ENCODE measurements at places on chromosomes 11 and 22.

DNA sequence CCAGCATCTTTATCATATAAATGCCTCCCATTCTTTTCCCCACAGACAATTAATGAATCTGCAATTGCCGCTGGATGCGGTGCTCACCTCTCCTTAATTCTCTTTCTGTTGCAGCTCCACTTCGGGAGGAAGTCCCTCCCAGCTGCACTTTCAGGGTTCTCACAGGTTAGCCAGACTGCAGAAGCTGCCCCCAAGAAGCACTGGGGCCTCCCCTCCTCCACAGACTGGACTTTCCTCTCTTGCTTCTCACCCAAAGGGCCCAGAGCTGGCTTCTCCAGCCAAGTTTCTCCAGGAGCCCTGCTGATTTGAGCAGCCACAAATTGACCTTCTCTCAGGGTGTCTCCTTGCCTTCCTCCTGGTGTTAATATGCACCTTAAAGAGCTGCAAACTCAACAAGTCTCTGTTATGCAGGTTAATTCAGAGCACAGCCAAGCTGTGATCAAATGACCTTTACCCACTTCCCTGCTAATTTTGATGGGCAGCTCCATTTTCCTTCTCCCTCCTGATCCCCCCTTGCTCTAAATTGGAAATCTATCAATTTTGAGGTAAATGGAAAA lies 298.9 kb downstream of the BUD13 start:
- DNase-seq: no peak

DNA sequence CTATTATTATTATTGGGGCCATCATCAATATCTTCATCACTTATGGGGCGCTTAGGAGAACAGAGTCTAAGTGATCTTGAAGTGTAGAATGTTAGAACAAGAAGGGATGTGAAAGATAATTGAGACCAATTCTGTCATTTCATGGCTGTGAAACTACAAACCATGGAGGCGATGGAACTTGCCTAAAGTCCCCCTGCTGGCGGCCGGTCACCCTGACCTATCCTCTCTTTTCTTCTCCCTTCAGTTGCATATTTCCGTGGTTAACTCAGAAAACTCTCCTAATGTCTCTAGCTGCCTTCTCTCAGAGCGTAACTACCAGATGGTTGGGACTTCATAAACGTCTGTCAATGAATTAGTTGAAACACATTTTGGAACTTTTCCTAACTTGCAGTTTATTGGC lies 6.6 kb upstream of the OR4B1 start:
- DNase-seq: no peak

GRCh38 chr11:133832096-133832990 lies 13.0 kb downstream of the SPATA19 start:
- no peak for DNase-seq

DNA sequence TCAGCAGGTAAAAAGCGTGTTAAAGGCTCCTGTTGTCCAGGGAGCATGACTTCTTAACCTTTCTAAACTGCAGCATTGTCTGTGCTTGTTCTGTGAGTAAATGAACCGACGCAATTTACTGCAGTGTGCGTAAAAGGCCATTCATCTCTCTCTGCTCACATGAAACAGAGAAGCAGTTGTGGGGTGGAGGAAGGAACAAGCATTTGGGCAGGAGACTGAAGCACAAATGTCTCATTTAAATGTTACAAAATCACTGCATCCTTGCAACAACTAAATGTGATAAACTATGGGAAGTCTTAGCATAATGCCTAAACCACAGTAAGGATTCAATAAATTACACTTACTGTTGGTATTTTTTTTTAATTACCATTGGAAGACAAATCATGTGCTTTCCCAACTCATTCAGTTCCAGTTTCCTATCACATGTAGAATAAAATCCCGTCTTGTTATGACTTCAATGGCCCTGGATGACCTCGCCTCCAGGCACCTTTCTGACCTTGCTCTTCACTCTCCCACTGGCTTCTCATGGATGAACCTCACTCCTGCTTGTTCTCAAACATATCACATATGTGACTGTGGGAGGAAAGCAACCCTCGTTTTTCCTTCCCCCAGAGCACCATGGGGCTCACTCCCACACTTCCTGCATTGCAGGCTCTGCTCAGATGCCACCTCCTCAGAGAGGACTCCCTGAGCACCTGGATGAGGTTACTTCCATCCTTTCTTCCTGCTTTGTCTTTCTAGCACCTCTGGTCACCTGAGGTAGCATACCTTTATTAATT lies 21.6 kb upstream of the RFPL2 start:
- no peak for DNase-seq

DNA sequence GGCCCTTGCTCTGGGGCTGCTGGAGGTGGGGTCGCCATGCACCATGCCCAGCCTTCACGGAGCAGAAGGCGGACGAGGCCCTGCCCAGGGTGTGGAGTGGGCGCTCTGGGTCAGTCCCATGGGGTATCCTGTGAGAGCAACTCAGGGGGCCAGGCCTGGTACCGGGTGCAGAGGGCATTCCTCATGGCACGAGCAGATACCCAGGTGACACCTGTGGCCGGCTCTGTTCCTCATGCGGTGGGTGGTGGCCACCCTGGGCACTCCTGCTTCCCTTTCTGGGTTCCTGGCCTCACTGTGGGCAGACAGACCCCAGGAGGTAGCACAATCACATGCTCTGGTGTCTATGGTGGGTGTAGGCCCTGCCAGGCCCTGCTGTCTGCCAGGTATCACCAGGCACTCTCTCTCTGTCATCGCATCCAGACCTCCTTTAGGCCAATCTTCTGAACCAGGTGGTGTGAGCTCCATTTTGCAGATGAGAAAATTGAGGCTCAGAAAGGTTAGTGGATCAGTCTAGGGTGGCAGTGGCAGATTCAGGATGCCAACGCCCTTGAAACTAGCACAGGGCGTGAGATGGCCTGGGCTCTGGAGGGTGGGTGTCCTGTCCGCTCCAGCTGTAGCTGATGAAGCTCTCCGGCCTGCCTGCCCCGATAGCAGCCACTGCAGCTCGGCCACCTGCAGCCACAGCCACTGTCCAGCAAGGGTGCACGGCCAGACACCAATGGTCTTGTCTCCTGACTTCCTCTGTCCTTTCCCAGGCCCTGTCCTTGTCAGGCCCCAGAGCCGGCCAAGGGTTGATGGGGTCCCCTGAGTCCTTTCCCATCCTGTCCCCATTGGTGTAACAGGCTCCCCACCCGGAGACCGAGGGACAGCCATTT lies 15.1 kb downstream of the DGKZ start:
- DNase-seq: no peak

DNA sequence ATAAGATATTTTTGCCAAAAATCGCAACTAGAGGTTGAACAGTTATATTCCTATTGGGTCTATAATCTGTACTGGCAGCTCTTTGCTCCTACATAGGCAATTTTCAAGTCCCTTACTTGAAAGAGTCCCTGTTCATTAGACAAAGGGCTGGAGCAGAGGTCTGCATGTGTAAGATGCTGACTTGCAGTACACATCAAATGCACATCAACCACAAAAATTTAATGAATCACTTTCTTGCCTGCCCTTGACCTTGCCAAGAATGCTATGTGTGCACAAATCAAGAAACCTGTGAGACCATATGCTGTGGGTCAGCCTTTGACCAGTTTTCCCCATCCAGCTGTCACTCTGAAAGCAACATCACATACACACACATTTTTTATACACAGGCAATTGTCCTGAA lies 661.5 kb downstream of the LRRC4C start:
- no peak for DNase-seq

GRCh38 chr22:45129703-45130524 lies 33.8 kb upstream of the NUP50 start:
- DNase-seq: no peak

DNA sequence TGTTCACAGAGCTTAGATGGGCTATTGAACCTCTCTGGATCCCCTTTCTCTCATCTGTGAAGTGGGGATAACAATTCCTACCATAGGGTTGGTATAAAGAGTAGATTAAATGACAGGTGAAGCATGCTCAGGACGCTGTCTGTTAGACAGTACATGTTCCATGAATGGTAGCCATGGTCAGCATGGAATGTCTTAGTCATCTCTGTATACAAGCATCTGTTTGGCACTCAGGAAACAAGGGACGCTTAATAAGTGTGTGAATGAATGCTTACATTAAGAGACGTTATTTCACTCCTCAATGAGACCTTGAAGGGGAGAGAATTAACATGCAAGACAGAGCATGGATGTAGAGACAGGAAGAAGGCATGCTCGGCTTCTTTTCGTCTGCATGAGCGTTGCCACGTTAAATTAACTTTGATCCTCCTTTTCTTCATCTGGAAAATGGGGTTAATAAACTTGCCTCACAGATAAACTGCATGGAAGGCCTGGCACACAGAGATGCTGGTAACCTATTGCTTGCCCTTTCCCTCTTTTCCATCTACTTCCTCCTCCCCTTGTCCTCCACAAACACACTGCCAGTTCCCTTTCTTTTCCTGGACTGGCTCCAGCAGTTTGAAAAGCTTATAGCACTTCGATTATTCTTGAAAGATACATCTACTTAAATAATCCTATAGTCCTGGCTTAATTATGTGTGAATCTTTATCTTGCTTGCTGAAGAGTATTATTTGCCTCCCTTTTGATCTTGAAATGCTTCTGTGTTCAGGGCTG lies 267.2 kb upstream of the MTNR1B start:
- no peak for DNase-seq

DNA sequence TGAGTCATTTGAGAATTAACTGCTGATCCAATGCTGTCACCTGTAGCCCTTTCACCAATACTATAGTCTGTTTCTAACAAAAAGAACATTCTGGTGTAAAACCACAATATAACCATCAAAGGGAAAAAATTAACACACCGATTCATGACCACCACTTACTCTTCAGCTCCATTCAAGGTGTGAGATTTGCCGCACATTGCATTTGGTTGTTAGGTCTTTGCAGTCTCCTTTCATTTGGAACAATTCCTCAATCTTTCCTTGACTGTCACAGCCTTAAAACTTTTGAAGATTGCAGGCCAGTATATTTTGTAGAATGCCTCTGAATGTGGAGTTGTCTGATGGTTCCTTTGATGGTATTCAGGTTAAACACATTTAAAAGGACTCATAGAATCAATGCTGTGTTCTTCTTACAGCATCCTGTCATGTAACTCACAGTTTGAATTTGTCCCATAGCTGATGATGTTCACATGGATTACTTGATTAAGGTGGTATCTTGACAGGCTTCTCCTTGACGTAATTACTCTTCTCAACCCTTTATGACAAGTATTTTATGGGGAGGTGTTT lies 63.6 kb downstream of the TNRC6B start:
- DNase-seq: no peak

GRCh38 chr11:7202412-7202811 lies 49.3 kb upstream of the SYT9 start:
- no peak for DNase-seq

DNA sequence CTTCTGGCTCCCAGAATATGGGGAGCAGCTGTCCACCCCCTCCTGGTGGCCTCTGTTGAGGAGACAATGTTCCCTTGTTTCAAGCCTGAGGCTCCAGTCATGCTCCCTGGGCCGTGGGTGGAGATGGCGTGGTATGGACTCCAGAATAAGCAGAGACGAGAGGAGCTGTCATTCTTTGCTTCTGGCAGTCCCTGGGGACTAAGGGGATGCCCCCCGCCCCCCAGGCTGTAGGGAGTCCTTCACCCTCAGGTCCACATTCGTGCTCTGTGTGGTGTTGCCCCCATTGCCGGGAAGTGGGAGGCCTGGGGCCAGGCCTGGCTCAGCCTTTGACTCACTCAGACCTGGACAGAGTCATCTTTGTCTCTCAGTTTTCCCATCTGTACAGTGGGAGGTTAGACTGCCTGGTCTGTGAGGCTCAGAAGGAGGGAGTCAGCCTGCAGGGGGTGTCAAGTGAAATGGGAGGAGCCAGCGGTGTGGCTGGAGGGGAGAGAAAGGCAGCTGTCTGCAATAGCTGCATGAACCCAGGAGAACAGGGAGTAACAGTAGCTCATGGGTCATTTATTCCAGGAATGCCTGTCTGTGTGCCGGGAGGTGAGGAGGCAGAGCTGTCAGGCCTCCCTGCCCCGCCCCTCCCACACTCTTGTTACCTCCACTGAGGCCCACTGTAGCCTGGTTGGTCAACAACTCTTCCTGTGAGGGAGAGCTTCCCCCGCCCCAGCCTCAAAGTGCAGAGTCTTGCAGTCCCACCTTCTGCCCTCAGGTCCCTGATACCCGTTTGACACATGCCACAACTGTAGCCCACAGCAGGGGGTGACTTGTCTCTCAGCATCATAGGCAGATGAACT lies 6.3 kb downstream of the ARHGEF17 start:
- DNase-seq: no peak

DNA sequence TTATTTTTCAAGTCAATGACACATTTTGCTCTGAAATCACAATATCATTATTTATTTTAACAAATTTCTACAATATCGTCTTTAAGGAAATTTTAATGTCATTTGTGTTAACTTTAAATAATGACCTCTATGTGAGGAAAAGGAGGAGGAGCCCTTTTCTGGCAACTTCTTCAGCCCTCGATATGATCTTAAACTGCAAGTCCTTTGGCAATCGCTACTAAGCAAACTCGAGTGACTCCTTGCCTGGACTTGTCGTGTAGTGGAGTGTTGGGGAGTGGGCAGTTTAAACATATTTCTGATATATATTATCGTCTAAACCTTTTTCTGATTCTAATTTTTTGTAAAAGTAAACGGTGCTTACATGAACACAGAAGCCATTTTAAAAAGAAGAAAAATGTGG lies 16.7 kb downstream of the ETS1 start:
- DNase-seq: no peak

DNA sequence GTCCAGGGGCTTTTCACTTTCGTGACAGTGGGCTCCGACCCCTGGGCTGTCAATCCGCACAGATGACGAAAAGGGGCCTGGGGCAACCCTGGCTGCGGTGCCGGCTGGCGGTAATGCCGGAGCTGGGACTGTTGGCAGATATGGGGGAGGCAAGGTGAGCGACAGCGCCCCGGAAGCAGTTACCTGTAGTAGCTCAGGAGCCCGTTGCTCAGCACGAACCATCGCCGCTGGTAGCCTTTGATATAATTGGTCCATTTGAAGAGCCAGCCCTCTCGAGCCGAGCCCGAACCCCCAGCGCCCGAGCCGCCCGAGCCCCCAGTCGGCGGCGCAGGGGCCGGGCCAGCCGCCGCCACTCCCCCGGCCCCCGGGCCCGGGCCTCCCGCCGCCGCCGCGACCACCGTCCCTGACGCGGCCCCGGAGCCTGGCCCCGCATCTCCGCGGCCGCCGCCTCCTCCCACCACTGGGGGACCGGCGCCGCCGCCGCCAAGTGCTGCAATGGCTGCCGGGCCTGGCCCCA lies 396 bp downstream of the OSBP start:
- peak; percentile 87 for DNase-seq

GRCh38 chr11:17578958-17579357 lies 31.9 kb downstream of the OTOG start:
- DNase-seq: no peak

GRCh38 chr11:43392713-43393112 lies 34.0 kb downstream of the TTC17 start:
- DNase-seq: no peak

GRCh38 chr11:86513746-86514373 lies 139.2 kb downstream of the CCDC81 start:
- DNase-seq: no peak

GRCh38 chr11:132365650-132366049 lies 995.2 kb downstream of the NTM start:
- DNase-seq: no peak

Measured in body of pancreas (tissue), 4 donors.